ENCODE measurements at places on chromosomes 5 and 9.
A peak's percentile ranks its signal among the peaks of the same experiment; 100 is the strongest.

- no peak for DNase-seq
Observed at GRCh38 chr9:84325347-84325973, 15.1 kb downstream of the SLC28A3 start.

DNA sequence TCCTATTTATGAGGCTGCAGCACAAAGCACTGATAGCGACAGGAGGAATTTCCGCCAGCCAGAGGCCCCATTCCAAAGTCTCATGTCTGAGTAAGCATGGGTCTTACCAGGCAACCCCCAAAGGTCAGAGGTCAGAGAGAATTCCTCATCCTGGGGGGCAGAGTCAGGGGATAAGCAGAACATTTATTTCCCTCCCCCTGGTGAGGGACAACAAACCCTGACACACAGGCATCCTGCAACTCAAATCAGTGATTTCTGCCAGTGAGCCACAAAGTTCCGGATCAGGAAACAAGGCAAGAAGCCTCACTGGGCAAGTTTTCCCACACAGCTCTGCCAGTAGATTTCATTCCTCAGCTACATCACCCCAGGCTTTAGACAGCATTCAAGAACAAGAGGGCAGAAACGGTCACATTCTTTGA is 37.0 kb downstream of the ADAMTS12 start:
- no peak for DNase-seq

GRCh38 chr5:158534203-158534602 is 565.5 kb downstream of the EBF1 start:
- no peak for DNase-seq

GRCh38 chr9:114434878-114435311 is 47.1 kb upstream of the AKNA start:
- DNase-seq = peak; percentile 53

GRCh38 chr5:151757233-151758140 is 944 bp downstream of the ATOX1 start:
- DNase-seq = peak; percentile 57

DNA sequence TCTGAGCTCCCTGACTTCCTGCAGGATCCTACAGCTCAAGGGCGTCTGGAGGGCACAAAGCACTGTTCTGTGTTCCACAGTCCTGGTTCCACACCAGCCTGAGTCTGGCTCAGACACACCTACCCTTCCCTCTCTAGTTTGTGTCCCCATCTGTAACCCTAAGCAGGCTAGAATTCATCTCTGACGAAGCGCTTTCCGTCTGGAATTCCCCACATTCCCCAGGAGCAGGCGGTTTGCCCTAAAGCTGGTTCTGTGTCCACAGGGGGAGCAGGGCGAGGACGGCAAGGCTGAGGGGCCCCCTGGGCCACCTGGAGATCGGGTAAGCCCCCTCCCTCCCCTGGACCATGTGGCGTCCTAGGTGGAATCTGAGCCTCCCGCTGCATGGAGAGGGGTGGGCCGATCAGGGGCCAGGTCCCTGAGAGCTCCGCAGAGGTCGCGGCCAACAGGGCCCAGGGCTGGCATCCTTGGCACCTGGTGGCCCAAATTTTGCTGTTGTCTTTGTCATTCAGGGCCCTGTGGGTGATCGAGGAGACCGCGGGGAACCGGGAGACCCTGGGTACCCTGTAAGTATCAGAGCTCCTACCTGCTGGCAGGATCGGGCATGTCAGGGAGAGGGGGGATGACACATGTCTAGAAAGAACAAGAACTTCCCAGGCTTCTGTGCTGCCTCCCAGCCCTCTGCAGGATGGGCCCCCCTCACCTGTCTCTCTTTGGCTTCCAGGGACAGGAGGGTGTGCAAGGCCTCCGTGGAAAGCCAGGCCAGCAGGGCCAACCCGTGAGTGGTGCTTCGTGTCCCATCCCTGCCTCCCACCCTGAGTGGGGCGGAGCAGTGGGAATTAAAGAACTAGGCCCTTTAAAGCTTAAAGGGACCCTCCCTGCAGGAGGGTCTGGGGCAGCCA is 34.5 kb upstream of the ORM1 start:
- DNase-seq = no peak

- no peak for DNase-seq
Observed at GRCh38 chr5:168377525-168377924, 86.1 kb downstream of the WWC1 start.

DNA sequence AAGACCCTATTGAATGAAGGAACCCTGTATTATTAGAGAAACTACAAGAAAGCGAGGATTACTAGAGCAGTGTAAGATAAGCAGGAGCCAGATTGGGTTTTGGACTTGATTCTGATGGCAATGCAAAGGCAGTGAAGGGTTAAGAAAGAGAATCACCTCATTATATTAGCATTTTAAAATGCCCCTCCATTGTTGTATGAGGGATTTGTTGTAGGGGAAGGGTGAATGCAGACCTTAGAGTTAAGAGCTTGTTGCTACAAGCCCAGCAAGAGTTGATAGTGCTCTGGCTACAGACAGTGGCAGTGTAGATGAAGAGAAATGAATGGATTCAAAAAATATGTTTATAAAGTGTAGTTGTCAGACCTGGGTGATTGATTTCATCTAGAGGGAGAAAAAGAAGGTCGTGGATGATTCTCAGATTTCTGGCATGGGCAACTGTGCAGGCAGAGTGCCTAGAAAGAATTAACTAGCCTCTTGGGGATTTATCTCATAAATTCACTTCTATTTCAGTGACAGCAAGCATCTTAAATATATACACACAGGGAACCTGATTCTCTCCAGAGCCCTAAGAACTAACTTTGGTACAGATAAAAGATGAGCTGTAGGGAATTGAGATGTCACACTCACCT is 344.8 kb downstream of the ARRDC3 start:
- DNase-seq = no peak

DNA sequence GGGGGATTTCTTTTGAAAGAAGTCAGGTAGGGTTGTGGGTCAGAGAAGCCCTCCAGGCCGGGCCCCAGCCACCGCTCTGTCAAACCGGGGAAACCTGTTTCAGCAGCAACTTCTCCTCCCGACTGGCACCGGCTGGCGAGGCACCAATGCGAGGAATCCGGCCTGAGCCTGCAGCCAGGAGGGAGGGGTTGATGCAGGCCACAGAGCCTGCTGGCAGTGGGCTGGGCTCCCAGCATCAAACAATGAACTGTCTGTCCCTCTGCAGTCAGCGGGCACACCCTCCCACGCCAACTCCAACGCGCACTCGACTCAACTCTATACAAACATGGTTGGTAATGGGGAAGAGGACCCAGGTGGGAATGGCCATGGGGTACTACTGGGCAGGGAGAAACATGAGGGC is 12.1 kb downstream of the PCDH1 start:
- DNase-seq = no peak

GRCh38 chr5:181167814-181168488 is 20.6 kb downstream of the OR2V2 start:
- peak; percentile 65 for DNase-seq

- no peak for DNase-seq
Observed at GRCh38 chr5:136701191-136701590, 335.8 kb upstream of the TRPC7 start.

DNA sequence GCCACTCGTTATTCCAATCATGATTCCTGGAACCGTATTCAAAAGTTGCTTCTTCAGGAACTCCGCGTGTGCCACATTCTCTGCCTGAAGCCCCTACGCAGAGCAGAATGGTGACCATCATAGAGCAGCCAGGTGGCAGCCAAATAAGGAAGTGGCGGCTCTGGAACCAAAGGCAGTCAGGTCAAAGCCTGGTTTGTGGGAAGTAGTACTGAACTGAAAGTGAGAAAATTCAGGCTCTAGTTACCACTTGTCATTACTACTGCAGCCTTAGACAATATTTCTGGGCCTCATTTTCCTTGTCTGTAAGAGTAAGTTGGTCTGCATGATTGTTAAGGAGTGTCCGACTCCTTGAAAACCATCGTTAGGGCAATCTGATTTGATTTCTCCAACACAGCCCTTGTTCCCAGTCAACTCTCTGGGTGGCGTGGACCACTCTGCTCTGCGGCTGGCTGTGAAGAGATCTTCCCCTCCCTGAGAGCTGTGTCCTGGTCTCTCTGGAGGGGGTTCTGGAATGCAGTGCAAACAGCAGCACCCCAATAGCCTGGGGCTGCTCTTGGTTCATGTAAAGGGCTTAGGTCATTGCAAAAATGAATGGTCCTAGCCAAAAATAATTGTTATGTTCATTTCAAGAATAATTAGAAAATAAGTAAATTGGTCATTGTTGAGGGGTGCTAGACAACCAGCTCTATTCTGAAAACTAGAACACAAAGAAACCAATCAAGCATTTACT is 102.4 kb downstream of the MED27 start:
- peak; percentile 5 for DNase-seq

DNA sequence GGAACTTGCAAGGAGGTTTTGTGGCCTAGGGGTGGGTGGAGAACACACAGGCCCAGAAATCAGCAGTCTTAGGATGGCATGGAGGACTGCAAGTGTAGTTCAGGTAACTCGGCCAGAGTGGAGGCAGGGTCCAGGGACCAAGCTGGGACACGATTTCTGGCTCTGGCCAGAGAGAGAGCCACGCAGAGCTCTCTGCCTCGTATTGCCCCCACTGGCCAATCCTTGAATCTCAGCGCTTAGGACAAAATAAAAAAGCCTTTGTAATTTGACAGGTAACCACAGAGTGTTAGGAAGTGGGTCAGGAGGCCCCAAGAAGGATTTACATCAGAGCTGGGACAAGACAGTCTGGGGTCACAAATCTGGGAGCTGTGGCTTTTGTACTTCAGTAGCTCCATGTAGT is 11.7 kb downstream of the MAP3K1 start:
- peak; percentile 44 for DNase-seq

DNA sequence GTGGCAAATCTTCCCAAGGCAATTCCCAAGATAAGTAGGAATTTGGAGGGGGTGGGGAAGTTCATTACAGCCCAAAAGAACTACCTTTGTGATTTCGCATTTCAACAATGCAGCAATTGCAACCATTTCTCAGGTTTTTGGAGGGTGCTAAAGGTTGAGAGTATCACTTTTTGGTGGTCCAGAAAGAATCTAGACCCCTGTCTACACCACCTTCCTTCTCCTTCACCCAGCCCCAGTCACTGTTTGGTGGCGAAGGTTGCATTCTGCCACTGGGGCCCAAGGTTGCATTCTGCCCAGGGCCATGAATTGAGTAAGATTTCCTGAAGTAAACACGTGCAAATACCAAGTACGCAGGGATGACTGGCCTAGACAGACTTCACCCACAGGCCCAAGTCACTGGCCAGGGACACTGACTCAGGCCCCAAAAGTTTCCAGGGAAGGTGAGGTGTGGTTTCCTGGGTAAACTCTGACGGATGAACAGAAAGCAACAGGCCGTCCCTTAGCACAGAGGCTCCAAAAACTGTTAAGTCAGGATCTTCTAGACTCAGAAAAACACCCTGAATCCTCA is 5.7 kb downstream of the PDE6A start:
- peak; percentile 43 for DNase-seq

DNA sequence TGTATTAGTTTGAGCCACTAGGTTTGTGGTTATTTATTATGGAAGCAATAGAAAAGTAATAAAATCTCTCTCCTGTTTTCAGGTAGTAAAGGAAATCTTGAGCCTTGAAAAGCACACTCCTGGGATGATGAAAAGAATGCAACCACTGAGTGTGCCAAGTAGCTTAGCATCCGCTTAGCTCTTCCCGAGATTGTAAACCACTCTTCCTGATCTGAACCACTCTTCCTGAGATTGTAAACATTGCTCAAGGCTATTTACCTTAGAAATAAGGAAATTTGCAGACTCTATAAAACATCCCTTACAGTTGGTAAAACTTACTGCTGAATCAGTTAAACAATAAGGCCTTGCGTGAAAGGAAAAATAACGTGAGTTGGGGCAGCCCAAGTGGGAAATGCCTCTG is 17.4 kb upstream of the IL33 start:
- DNase-seq = no peak

DNA sequence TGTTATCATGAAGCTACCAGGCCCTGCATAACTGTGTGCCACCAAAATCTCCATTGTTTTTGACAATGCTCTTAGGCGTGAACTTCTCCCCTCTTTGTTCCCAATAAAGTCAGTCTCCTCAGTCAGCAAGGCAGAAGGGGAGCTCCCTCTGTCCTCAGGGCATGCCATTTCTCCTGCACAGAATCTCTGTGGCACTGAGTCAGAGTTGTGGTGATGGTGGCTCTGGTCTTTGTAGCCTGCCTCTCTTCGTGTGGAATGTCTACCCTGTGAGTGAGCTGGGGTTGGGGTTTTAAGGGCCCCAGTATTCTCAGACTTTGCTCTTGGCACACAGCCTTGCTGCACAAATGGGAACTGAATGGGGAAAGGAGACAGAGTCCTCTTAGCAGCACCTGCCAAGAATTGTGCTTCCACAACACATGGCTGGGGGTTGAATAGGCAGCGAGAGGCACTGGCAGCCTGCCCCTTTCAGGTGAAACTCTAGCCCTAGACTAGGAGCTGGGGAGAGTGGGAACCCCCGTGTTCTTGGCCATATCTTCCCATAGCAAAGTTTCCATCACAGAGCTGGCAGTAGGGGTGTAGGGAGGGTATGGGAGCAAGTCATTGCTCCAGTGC is 146.6 kb downstream of the SH3GL2 start:
- DNase-seq = no peak

GRCh38 chr5:77973253-77973609 is 197.1 kb upstream of the TBCA start:
- DNase-seq = peak; percentile 10

GRCh38 chr9:1453636-1454035 is 403.5 kb downstream of the DMRT2 start:
- DNase-seq = no peak

DNA sequence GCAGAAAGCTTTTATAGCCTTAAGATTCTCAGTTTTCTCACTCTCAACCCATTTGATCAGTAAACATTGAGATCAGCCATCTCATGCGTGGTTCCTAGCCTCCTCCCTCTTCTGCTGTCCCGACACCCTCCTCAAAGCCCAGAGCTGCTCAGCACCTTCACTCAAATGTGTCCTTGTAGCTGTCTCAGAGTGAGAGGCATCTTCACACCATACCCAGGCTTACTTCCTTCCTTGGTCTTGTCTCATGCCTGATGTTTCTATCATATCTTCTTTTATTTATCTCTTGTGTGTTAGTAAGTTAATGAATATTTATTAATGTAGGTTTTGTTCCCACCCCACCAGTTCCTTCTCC is 72.4 kb upstream of the SNX2 start:
- no peak for DNase-seq

DNA sequence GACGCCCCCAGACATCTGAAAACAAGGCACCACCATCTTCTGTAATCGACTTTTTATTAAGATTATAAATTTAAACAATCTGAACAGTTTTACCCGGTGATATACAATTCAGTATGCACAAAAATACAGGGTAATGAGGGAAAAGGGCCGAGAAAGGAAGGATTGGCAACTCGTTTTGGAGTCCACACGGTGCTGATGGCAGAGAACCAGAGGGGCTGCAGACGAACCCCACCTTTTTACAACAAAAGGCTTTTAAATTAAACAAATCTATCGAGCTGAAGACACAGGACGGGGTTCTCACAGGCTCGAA is 2.6 kb downstream of the IER5L start:
- DNase-seq = no peak

- no peak for DNase-seq
Observed at GRCh38 chr5:102876610-102877009, 121.5 kb downstream of the PAM start.

DNA sequence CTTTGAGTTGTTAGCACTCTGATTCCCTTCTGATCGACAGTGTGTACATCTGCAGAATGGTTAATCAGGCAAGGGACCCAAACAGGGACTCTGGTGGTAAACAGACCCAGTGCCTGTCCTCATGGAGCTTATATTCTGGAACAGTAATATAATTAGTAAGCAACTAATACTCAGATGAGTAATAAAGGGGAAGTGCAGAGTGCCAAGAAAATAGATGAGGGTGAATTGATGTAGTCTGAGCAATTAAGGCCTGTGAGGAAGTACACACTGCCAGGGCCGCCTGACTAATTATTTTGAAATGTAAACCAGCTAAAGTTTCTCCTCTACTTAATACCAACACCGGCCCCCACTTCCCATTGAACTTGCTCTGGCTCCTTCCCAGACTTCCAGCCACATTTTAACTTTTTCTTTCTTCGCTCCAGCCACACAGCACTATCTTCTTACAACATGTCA is 4.2 kb downstream of the DHX29 start:
- DNase-seq = peak; percentile 38

Measured in hematopoietic multipotent progenitor cell treated with erythropoietin and hydrocortisone succinate and interleukin-3 and kit ligand, for 6 days (in vitro differentiated cells).